ENCODE measurements at places on chromosomes 4 and X.

DNA sequence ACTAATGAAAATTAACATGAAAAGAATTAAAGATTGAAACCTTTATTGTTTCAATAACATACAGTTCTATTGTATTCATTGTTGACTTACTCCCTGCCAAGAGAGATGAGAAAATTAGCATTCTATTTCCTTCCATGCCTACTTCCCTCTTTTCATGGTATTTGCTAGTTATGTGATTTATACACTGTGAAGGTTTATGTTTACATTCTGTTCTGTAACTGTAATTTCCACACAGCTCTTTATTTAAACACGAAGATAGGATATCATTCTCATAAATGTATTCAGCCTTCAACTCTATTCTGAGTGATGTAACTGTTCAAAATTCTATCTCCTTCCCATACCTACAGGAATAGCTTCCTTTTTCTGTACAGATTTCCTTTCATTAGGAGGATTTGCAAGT is 6.6 kb downstream of the CCDC110 start:
- no peak for DNase-seq

DNA sequence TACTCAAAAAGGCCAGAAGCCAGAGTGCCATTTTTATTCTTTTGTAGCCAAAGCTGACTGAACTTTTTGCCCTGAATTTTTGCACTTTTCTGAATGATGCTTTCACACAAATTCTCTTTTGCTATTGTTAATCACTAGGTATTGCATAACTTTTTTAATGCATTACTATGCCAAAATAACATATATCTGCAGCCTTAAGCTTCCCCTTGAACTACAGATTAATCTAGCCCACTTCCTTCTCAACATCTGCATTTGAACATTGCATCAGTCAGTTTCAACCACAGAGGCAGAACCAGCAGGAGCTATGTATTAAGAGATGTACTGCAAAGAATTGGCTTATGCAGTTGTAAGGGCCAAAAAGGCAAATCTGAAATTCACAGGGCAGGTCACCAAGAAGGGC is 197.6 kb upstream of the GYPA start:
- DNase-seq = no peak

GRCh38 chr4:25088093-25088952 is 57.6 kb upstream of the LGI2 start:
- DNase-seq = no peak

GRCh38 chr4:165457793-165458192 is 79.0 kb downstream of the CPE start:
- DNase-seq = no peak

GRCh38 chr4:186733778-186734177 is 10.1 kb upstream of the FAT1 start:
- DNase-seq = no peak

DNA sequence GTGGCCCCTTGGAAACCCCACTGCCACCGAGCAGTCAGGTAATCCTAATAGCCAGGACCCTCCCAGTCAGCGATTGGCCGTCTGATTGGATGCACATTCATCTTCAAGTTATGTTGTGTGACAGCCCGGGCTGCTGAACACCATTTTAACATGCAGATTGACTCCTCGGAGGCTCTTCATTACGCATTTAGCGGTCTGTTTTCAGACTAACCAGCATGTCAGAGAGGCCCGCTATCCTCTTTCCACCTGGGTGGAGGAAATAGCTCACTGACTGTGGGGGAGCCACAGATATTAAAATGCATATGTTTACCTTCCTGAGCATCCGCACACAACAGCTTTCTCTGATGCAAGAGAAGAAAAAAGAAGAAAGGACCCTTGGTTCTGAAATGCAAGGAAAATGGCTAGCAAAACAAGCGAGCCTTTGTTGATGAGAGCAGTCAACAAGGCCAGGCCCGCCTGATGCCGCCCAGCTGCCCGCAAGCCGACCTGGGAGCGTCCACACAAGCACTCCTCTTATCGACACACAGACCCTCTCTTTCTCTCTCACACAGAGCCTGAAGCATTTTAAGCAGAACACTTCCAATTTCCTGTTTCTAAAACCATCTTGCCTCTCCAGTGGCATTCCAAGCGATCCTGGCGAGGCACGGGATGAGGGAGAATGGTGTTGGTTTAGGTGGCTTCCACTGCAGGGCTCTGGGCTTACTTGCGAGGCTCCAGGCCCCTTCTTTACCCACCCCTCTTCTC is 118.3 kb downstream of the MGST2 start:
- no peak for DNase-seq

DNA sequence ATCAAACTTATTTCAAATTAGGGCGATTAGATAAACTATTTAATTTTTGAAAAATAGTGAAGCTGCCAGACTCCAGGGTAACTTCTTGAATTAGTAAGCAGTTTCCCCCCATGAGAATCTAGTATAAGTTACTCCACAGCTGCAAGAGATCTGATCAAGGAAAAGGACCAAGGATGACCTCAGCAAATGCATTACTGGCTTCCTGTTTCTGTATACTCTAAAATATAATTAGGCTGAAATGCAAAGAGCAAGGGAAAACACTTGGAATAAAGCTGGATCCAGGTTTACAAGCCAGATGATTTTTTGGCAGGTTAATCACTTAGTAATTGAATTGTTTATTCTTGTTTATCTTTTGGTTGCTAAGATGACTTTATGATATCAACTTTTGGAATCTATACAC is 13.4 kb upstream of the P2RY10 start:
- no peak for DNase-seq

DNA sequence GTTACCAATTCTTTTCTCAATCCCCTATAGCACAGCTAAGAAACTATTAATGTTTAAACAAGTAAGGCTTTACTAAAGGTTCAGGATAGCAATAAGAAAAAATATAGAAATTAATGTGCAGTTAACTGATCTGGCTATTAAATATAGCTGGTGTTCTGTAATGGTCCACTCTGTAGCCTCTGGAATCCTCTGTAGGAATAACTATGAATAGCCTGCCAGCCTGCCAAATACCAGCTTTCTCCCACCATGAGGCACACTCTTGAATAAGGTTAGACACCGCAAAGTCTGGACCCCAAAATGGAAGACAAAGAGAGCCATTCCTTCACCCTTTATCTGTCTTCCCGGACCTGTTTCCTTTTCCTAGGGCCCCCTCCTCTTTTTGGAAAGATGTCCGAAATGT is 30.6 kb downstream of the CEP44 start:
- DNase-seq = no peak

DNA sequence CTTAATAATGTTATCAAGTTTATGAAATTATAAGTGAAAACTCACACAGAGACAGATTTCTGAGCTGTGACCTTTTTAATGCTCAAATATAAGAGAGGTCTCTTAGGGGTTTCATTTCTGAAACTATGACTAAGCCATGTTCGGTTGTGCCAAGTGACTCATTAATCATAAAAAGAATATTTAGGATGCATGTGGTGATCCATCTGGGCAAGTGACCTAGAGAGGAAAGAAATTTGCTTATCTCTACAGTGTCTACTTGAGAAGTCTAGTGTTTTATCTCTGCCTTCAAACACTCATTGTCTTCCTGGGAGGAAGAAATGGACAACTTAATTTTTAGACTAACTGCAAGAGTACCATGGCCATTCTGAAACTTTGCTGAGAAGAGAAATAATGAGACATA is 545.3 kb upstream of the GRID2 start:
- no peak for DNase-seq

DNA sequence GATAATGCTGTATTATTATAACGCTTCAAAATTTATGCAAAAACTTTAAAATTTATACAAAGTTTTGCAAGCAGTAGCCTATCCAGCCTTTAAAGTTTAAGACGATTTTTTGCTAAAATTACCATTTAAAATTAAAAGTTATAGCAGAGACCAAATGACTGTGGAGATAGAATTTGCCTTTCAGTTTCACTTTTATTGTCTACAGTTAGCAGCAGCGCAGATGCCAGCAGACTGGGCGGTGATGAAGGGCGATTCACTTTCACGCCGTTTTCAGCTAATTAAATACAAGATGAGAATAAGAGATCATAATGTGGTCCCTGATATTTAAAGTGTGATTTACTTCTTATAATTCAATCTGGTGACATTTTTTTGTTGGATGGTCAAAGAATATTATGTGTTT is 1381.5 kb upstream of the ADGRL3 start:
- DNase-seq = no peak

- DNase-seq = no peak
These were observed 113.6 kb downstream of the CNKSR2 start for GRCh38 chrX:21487832-21488231.

DNA sequence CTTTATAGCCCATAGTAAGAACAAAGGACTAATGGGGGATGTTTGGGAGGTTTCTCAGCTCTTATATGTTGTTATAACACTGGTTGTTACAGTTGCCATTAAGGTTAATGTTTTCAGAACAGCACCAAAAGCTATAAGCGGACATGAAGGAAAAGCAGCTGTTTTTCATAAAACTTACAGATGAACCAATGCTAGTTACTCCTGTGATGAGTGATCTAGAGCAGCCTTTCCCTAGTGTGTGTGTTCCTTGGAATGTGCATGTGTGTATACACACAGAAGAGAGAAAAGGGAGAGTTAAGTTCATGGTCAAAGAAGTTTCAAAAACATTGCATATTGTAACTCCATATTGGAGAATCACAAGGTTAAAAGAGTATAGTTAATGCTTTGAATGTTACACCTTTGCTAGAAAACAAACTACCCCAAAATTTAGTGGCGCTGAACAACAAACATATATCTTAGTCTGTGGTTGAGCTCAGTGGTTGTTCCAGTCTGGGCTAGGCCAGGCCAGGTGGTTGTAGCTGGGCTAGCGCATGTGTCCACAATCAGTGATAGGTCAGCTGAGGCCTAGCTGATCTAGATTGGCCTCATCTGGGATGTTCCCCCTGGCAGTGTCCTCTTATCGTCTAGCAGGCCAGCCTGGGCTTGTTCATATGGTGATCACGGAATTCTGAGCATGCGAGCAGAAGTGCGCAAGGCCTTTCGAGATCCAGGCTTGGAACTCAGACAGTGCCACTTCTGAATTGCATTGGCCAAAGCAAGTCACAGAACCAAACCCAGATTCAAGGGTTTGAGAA is 151.0 kb downstream of the NHS start:
- DNase-seq = no peak

DNA sequence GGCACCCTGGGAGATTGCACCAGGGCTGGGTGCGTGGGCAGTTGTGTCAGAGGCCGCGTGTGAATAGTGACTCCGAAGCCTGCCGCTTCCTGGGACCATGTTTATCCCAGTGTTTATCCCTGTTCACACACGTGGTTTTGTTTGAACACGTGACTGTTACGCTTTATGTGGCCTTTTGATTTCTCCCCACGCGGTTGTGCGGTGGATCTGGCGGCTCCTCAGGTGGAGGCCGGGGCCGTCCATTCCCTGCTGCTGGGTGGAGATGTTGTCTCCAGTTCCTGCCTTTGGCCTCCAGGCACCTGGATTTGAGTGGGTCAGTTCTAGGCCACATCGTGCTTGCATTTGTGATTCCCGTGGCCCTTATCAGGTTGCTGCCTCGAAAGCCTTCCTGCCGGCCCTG is 35.1 kb downstream of the NELFA start:
- DNase-seq = no peak

DNA sequence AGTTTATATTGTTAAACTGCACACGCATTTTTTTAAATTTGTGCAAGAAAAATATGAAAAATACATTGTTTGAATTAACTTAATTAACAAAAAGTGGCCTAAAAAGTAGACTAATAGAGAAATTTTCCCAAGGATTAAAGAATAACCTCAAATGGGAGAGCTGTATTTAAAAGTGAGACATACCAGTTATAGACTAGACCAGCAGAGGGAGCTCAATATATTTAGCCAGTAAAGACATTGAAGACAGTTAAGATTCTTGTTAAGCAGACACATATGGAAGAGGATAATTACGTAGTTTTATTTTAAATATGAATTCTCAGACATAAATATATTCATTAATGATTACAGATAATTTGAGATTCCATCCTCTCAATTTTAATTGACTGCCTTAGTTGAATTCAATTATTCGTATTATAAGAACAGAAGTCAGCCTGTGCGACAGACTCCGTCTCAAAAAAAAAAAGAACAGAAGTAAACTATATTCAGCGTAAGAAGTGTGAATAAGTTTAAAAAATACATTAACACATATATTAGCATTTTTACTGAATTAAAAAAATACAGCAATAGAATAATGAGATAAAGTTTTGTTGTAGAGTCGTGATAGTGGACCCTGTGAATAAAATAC is 64.8 kb downstream of the GLRA3 start:
- no peak for DNase-seq

DNA sequence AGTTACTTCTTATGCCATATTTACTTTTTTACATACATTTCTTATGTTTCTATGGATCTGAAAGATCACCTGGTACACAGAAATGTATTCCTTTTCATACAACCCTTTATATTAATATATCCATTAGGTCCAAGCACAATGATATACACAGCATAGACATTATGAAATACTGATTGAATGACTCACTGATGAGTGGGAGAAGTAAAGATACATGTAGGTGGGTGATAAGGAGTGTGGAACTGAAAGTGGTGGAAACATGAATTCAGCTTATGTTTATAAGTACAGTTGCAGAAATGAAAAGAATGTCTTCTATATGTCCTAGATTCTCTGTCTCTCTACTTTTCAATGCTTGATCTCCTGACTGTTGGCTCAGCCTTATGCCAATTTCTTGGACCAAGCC is 87.9 kb downstream of the YIPF7 start:
- no peak for DNase-seq

- no peak for DNase-seq
These were observed 62.7 kb downstream of the BMP15 start for GRCh38 chrX:50973199-50973598.

GRCh38 chr4:113260688-113261087 is 211.2 kb downstream of the ANK2 start:
- DNase-seq = no peak

DNA sequence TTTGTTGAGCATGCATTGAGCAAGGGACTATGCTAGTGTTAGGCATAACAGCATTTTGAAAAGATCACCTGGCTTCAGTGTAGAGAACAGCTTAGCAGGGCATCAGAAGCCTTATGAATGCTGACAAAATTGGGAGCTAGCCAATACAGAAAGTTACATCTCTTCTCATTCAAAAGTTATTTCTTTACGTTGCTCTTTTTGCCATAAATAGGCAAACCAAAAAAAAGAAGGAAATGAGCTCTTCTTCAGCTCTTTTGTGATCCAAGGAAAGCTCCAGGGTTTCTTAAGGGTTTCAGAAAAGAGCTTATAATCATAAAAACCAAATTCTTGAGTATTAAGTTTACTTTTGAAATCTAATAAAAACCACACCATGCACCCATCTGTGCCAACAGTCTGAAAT is 35.2 kb upstream of the LNX1 start:
- no peak for DNase-seq

- DNase-seq = no peak
These were observed 169.6 kb downstream of the MID1IP1 start for GRCh38 chrX:38970845-38971244.

Data from activated naive CD4-positive, alpha-beta T cell treated with Interleukin-2 at 50 U/mL for 16 hours (primary cell).